Left ventricle myocardium superior (tissue), 1 donor: ENCODE measurements at places on chromosomes 5 and 9. TPM values are rescaled to one million over a fixed set of nuclear protein-coding genes. Genes with fewer than 3 reads are reported as not detected.

DNA sequence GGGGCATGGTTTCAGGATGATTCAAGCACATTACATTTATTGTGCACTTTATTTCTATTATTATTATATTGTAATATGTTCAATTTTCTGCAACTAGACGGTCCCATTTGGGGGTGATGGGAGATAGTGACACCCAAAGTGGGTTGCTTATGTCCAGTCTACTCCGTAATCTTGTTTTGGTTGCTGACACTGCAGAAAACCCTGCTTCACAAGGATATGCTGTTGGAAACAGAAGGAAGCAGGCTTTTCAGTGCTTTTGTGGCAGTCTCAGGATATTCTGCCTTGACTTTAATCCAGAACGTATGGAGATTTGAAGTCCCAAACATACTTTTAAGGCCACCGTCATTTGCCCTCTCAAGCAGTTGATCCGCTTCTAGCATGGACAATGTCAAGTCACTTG, 47.5 kb upstream of the LARP1 start:
- DNase-seq, result no peak

- DNase-seq, result no peak
These were observed 10.3 kb upstream of the ABO start for GRCh38 chr9:133285252-133285775.

The FRRS1L gene
- 2.2 TPM for total RNA-seq

The SNCAIP gene
- 1.7 TPM for total RNA-seq

DNA sequence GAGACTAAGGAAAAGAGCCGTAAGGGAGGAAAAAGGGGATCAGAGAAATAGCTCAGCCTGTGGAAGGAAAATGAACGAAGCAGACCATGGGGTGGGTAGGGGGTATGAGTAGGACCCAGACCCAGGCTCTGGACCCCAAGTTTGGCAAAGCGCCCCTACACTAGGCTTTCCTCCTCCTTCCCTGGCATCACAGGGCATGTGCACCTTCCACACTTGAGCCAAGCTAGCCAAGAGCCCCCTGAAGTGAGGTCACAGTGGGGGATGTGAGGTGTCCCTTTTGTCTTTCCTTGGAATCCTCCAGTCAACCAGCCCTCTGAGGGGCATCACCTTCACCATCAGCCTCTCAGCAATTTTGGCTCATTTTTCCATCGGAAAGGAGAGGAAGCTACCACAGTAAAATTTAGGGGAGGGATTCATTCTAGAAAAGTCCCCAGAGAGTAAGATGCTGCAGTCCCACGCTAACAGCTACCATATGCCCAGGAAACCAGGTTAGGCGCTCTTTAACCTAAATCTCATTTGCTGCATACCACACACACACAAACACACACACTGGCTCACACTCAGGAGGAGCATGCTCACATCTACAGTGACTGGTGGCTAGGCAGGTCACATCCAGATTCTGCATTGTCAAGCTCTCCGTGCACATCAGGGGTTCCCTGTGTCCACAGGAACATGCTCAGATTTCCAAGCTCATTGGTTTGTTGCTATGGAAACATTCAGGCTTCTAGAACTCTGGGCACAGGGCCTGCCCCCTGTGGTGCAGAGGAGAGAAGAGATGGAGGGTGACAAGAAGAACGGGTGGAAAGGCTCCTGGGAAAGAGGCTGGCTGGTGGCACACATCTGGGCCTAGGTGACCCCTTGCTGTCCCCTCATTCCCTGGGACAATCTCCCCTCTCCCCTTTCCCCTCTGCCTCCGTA, 9.9 kb downstream of the REEP2 start:
- no peak for DNase-seq

DNA sequence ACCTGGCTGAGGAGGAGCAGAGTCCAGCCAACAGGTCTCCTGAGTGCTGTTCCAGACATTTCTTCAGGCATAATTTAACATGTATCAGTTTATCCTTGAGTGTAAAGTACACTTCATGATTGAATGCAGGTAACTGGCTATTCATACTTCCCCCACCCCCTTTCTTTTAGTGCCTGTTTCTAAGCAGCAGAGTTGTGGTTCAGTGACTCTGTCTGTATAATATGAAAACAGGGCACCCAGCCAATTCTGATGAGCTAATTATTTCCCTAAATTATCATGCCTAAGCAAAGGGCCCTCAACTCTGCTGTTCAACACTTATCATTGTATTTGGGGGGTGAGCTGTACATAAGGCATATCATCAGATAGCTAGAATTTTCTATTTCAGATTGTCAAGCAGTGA, 51.9 kb upstream of the ZSWIM6 start:
- DNase-seq, result no peak

- DNase-seq, result no peak
These were observed 218.4 kb downstream of the ADAMTS6 start for GRCh38 chr5:65263321-65263720.

The SYK gene
- total RNA-seq, result 5.1 TPM

GRCh38 chr9:14350349-14350728, 36.4 kb upstream of the NFIB start:
- DNase-seq, result no peak

- peak; percentile 46 for DNase-seq
These were observed 125.6 kb downstream of the TRIO start for GRCh38 chr5:14268738-14269137.

DNA sequence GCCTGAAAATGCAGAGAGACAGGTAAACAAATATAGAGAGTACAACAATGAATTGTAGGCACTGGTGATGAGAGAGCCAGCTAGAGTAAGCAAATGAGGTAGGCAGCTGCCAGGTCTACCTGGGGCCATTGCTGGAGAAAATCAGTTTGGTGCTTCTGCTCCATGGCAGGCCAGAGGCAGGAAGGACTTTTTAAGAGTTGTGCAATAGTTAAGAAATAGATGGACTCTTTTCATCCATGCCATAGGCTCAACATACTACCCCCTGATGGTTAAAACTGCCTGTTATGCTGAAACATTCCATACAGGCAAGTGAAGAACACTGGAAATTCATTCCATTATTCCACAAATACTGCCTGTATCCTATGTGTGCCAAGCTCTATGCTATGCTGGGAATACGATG, 86.5 kb upstream of the CCDC112 start:
- no peak for DNase-seq

GRCh38 chr9:2128618-2129017, 113.5 kb downstream of the SMARCA2 start:
- no peak for DNase-seq

The PRRX2 gene
- 0.20 TPM for total RNA-seq

DNA sequence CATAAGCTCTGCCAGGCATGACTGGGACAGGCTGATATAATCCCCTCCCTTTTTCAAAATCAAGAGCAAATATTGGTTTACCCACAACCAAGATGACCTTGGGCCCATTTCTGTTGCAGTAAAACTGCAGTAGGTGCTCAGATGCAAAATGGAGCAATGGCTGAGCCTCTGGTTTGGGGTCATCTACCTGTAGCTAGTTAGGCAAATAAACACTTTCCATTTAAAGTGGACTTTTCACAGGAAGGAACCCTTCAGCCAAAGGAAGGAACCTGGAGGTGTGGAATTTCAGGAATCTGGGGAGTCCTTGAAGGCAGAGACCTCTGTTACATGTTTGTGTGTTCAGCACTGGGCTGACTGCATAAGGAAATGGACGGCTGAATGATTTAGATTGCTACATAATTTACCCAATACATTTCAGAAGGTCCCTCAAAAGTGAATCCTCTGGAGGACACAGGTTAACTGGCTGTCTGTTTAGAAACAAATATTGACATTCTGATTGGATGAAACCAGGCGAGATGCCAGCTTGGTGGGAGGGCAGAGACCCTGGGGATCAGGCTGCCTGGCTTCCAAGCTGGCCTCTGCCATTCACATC, 170.1 kb upstream of the ZNF618 start:
- no peak for DNase-seq

The JAKMIP2 gene
- 0.50 TPM for total RNA-seq

DNA sequence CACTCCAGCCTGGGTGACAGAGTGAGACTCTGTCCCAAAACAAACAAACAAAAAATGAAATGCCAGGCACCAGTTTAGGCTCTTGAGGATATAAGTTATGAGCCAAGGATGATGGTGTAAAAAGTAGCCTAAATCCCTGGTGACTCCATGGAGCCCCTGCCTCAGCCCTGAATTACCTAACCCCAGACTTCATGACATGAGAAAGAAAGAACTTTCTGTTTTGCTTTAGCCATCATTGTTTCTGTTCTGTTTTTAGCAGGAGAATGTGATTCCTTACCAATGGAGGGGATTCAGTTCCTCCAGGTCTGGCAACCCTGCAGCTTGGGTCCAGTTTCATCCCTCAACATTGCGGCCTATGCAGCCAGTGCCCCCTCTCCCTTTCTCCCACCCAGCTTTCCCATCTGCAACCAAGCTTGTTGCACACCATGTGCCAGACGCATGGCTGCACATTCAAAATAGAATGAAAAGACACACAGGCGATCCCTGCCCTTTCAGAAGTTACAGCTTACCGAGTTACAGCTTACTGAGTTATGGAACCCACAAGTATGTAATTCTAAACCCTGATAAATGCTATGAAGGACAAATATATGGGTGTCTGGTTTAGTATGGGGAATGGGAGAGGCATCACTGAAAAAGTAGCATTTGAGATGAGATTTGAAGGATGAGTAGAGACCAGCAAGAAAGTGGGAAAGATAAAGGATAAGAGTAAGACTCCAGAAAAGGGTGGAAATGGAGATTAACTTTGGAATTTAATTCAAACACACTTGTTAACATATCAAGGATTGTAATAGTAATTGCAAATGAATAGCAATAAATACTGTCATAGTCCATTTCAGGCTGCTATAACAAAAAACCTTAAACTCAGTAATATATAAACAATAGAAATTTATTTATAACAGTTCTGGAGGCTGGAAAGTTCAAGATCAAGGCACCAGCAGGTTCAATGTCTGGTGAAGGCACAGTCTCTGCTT, 6.0 kb upstream of the SEMA5A start:
- DNase-seq, result no peak

DNA sequence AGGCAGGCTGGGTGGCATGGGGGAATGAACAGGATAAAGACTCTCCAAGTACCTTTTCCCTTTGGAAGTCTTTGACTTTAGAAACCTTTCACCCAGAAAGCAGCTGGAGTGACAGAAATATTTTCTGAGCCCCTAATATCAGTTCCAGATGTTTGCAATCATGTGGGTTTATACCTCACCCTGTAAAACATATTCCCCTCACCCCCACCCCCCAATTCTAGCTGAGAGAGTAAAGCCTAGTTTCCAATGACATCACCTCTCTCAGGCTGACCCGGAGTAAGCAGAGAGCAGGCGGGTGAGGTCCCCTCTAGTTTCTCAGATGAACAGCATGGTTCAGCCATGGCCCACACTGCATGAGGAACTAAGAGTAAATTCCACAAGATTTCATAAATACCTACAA, 82.9 kb upstream of the TRIM32 start:
- DNase-seq, result no peak

GRCh38 chr5:92969781-92970237, 611.2 kb downstream of the NR2F1-AS1 start:
- no peak for DNase-seq

- DNase-seq, result no peak
These were observed 24.3 kb downstream of the KIF2A start for GRCh38 chr5:62330302-62330701.

The EGFLAM gene
- 7.7 TPM for total RNA-seq

- DNase-seq, result no peak
These were observed 172.2 kb upstream of the SGCD start for GRCh38 chr5:156154757-156155156.

DNA sequence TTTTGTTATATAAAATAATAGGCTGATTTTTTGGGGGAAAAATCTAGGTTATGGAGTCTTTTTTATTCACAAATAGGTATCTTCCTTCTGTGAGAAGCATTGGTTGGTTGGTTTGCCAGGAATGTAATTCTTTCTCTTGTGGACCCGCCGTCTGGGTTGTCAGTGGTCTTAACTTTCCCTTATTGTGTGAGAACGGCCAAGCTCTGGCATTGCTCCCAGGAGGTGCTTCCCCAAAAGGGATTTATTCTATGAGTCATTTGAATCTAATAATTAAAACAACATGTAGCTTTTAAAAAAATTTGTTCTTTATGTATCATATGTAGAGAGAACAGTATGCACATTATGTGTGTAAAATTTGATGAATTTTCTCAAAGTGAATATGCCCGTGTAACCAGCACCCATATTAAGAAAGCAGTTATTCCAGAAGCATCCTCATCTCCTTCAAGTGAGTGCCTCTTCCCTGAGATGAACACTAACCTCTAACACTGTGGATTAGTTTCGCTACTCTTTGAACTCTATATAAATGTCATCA, 114.4 kb downstream of the MAST4 start:
- no peak for DNase-seq
